Stimulated activated CD4-positive, alpha-beta T cell treated with anti-CD3 and anti-CD28 coated beads, TNF-alpha, amount 100 ng/mL, for 24 hours (primary cell): ENCODE measurements at places on chromosomes 5 and 9.

- DNase-seq = no peak
Observed at GRCh38 chr5:13186177-13186576, 758.3 kb downstream of the DNAH5 start.

GRCh38 chr5:173256800-173257199, 21.8 kb upstream of the NKX2-5 start:
- DNase-seq = no peak

- peak; percentile 28 for DNase-seq
Observed at GRCh38 chr9:75891277-75891741, 836 bp downstream of the PCSK5 start.

- no peak for DNase-seq
Observed at GRCh38 chr9:122382901-122383850, 12.4 kb downstream of the PTGS1 start.

DNA sequence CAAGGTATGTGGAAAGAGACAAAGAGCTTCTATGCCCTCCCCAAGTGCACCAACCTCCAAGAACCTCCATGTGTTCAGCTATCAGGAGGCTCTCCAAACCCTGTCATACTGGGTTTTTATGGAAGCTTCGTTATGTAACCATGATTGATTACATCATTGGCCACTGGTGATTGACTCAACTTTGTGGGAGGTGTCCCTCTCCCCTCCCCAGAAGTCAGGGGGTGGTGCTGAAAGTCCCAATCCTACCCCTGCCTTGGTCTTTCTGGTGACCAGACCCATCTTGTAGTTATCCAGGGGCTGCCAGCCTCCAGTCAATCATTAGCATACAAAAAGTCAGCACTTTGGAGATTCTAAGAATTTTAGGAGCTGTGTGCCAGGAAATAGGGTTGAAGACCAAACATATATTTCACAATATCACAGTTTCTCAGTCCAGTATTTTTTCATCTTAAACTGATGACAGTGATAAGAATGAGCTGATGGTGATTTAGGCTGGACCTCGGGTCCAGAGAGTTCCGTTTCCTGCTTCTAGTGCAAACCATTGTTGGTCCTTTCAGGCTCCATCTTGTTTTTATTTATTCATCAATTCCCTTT, 27.3 kb upstream of the FANCC start:
- no peak for DNase-seq

GRCh38 chr5:181039471-181039870, 595 bp upstream of the BTNL9 start:
- DNase-seq = no peak

GRCh38 chr9:89295400-89295799, 15.6 kb upstream of the CKS2 start:
- no peak for DNase-seq

DNA sequence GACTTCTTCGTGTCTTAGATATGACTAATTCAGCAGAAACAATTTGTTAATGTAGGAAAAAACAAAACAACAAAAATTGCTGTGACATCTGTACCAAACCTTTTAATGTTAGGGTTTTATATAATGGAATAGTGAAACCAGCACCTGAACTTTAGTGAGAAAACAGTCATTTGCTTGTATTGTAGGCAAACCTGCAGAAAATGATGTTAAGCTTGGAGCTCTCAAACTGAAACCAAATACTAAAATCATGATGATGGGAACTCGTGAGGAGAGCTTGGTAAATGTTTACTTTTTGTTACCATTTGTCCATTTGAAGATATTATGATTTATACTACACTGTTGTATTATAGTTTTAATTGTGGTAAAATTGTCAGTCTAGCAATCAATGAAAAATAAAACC, 6.6 kb downstream of the UBLCP1 start:
- no peak for DNase-seq

DNA sequence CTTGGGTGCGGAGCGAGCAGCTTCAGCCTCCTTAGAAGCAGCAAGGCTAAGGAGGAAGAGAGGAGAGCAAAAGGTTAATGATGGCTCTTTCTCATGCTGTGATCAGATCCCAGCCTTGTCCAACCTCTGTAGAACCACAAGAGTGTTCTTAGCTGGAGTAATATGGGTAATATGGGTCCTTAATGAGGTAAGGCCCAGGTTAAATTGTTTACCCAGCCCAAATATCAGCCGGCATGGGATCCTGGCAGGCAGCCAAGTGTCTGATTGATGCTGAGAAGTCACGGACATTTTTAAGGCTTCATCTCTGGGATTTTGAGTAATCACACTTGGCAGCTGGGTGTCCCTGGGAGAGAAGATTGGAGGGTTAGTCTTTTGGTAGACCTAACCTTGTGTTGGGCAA, 32.3 kb downstream of the GLRA1 start:
- no peak for DNase-seq

GRCh38 chr5:95057615-95058014, 227.3 kb downstream of the MCTP1 start:
- DNase-seq = no peak

GRCh38 chr5:37893434-37894134, 53.7 kb upstream of the GDNF start:
- DNase-seq = no peak

- no peak for DNase-seq
Observed at GRCh38 chr9:125511789-125512660, 195.0 kb downstream of the MAPKAP1 start.

- DNase-seq = no peak
Observed at GRCh38 chr9:88342246-88342645, 46.0 kb upstream of the SPIN1 start.

DNA sequence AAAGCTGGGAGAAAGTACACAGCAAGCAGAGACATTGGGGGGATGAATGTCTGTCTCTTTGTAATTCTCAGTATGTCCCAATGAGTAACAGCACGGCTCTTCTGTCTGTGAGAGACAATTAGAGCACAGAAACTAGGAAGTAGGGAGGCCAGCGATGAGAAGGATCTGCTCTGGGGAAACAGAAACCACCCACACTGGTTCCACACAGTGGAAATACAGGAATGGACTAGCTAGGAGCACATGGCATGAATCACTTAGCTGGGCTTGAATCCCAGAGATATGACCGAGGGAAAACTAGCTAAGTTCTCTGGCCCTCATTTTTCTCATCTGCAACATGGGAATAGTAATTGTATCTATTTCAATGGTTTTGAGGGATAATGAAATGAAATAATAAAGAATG, 895.9 kb downstream of the TLE4 start:
- no peak for DNase-seq

DNA sequence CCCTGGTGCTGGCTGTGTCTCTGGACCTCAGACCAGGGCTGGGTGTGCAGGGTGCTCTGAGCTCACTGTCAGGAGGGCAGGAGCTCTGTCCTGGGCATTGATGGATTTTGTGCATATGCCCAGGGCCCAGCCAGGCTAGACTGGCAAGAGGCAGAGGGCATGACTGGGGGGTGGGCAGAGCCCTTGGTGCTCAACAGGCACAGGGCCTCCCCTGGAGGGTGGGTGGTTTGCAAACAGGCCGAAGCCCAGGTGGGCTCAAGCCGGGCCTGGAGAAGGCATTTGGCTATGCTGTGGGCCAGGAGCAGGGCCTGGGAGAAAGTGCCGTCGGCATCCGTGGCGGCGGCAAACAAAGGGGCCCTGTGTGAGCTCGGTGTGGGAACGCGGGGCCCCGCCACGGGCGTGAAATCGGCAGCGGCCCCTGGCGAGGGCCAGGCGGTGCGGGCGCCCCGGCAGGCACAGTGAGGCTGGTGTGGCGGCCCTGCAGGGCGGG, 1.9 kb upstream of the NRARP start:
- DNase-seq = no peak

GRCh38 chr5:161700065-161700464, 14.5 kb downstream of the GABRA6 start:
- no peak for DNase-seq

GRCh38 chr9:8555762-8556500, 756.4 kb upstream of the DMAC1 start:
- DNase-seq = no peak

- DNase-seq = no peak
Observed at GRCh38 chr5:76675364-76675763, 40.6 kb upstream of the F2R start.

- no peak for DNase-seq
Observed at GRCh38 chr5:96112123-96112670, 150.5 kb upstream of the ELL2 start.

DNA sequence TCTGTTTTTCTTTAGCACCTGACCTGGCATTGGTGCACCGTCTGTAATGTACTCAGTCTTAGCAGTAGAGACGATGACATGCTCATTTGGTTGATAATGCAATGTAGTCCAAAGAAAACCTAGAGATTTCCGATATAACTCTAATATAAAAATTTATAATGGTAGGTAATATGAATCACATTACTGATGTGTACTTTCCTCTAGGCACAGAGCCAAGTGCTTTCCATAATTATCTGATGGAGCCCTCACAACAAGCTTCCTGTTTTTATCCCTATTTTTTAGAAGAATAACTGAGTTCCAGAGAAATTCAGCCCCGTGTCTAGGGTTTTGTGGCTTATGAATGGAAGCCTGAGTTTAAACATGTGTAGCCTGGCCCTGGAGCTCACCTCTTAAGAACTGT, 53.7 kb downstream of the KDM4C start:
- DNase-seq = no peak

DNA sequence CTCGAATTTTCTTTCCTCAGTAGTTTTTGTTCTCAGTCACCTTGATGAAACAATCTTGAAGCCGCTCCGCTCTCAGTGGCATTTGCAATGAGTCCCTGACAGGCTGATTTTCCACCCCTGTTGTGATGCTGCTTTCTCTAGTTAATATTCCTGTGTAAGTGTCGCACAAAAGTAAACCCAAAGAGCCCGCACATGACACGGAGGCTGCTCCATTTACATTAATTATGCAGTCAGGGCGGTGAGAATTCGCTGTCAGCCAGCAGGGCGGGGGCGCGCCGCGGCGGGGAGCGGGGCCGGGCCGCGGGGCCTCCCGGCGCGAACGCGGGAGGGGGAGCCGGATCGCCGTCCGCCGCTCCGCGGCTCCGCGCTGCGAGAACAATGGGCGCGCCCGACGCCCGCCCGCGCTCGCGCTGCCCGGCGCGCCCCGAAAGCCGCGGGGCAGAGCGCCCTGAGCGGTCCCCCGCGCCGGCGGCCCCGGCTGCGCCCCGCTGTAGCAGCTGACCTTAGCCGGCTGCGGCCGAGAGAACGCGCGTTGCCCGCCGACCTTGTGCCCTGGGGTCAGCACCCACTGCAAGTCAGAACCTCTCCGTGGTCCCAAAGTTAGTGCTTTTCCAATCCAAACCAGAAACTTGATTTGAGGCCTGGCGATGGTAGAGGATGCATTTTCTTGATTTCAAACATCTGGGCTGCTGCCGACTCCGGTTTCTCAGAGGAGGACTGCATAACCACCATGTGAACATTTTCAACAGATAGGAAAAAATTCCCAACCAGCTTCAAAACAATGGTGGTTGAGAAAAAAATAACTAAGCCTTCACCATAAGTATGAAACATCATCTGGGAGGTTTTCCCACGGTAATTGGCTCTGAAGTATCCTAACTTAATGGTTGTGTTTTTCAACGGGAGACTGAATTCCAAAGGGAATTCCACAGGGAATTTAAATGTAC, 142.6 kb downstream of the PBX3 start:
- DNase-seq = peak; percentile 6

GRCh38 chr9:133421615-133422542, at the start of gene ADAMTS13:
Gene ADAMTS13 (plus strand): TSS chr9:133422367. CDS start chr9:133422444, 77 bp downstream.
- DNase-seq = no peak

DNA sequence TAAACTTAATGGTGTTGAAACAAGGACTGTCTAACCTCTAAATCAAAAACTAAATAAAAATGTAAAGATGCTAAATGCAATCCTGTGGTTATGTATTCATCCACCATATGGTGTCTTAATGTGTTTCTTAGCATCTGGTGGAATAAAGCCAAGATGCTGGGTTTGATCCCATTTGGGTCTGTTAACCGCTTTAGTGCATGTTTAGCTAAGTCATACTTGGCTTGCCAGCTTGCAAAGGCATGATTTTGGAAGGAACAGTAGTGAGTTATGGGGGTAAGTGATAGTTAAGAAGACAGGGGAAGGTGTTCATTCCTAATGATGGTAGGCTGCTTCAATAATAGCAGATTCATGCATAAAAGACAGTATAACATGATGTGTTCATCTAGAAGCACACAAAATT, 139.0 kb upstream of the SLC27A6 start:
- DNase-seq = no peak

DNA sequence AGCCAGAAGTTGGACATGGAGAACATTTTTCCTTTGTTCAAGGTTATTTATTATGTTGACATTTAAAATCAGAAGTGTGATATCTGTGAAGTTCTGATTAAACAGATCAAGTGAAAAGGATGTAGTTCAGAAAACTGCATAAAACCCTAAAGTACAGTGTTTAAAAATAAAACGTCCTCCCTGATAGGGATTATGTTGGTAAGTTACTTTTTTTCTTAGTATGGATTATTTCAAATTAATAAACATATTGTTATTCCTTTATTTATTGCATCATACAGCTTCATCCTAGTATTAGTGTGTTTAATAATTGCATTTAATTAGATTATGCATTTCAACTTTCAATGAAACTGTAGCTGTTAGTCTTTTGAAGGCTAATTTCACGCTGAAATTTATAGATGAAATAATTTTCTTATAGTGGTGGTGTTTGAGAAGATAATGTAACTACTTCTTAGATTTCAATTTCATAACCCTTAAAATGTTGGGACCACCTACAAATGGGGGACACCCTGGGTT, 157.9 kb upstream of the DMRT1 start:
- DNase-seq = no peak

DNA sequence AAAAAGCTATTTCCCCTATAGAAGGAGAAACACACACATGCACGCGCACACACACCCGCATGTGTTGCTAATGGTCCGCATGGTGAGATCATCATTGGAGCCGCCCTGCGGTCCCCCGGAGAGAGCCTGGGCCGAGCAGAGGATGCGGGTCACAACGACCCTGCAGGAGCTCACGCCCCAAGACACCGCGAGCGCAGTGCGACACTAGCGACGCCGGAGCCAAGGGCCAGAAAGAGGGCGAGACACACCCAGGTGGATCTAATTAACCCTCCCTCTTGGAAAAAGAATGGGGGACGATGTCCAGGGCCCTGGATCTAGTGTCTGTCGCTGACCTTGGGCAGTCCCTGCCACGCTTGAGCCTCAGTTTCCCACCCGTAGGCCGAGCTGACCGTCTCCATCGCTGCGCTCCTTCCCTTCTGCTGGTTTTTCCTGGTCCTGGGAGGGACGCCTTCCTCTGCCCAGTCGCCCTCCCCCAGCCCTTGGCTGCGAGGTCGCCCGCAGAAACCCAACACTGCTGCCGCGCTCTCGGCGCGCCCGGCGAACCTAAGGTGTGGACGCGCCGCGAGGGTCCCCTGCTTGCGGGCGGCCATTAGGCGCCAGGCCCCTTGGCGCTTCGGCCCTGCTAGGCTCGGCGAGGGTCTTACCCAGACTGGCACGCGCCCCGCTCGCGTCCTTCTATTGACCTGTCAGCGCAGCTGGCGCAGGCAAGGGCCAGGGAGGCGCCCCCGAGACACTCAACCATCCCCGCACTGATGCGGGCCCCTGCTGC, 47.5 kb upstream of the RNF20 start:
- no peak for DNase-seq

GRCh38 chr9:37504605-37505004, 18.9 kb downstream of the POLR1E start:
- no peak for DNase-seq

GRCh38 chr9:129174102-129174723, 3.8 kb downstream of the IER5L start:
- peak; percentile 64 for DNase-seq
